ENCODE measurements at places on chromosomes 3 and 15.

DNA sequence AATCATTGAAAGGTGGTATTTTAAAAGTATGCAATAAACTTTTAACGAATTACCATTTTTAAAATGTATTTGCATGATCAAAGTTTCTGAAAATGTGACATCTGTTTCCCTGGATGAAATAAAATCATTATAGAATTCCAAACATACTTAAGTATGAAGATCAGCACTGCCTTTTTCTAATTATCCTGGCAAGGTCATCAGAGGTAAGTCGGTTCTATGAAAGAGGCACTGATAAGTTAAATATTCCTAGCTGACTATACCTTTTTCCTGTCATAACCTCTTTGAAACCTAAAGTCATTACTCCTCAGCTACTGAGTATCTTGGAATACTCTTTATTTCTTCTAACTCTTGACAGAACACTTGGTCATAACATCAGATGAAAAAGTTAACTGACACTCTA lies 406.1 kb upstream of the ALCAM start:
- DNase-seq, result no peak

- DNase-seq, result peak; percentile 89
Measured at GRCh38 chr15:74789171-74789631, 7.3 kb downstream of the CSK start.

GRCh38 chr3:60240492-60240891 lies 1010.8 kb downstream of the FHIT start:
- DNase-seq, result no peak

- DNase-seq, result peak; percentile 54
Measured at GRCh38 chr15:92079047-92079446, 225.5 kb downstream of the SLCO3A1 start.

- no peak for DNase-seq
Measured at GRCh38 chr3:142963234-142963515, 299 bp downstream of the PAQR9 start.

- DNase-seq, result no peak
Measured at GRCh38 chr15:70475921-70476320, 287.4 kb downstream of the UACA start.

DNA sequence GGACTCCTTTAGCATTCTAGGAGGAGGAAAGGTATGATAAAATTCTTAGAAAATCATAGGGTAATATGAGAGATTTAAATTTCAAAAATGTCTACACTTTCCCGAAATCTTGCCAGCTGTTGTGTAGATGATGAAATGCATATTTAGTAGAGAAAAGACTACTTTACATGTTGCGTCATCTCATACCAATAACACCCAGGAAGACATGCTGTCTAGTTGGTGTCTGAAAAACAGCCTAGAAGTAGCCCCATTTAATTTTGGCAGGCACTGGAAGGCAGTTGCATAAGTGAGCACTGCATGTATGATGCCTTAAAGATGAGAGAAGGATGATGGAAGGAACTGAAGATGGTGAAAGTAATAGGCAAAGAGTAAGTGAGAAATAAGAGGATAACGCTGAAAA lies 310.5 kb upstream of the TPM1 start:
- DNase-seq, result no peak

- no peak for DNase-seq
Measured at GRCh38 chr15:87720235-87720634, 536.3 kb downstream of the NTRK3 start.

DNA sequence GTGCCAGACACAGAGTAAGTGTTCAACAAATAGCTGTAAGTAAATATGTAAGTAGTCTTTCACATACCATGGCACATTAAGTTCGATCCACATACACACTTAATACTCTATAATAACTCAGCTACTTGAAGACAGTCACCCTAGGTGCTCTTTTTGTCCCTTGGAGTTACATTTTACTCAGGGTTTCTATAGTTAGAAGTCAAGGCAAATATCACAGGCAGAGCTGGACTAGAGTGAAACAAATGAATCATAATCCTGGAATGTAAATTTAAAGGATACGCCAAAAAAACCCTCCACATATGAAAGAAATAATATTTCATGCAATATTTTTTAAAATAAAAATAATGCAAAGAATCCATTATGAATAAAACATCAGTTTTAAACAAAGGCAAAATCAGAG lies 461.8 kb downstream of the MAGI1 start:
- DNase-seq, result no peak

GRCh38 chr3:43074901-43075689 lies 30.8 kb downstream of the POMGNT2 start:
- DNase-seq, result no peak

DNA sequence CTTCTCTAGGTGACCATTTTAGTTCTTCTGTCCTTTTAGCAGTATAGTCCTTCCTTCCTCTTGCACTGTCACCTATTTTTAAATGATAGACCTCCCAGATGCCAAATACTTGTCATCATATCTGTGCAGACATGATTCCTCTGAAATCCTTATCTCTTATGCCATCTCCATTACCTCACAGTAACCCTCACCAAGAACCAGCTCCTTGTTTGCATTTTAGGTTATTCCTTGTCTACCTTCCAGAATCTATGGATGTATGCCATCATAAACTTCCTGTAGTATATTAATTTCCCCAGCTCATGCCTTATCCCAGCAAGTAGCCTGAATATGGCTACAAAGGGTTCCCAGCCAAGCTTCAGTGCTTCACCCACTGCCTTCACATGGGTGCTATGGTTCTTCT lies 1347.2 kb downstream of the ROBO1 start:
- no peak for DNase-seq

GRCh38 chr3:163946785-163947184 lies 1131.5 kb downstream of the SI start:
- DNase-seq, result no peak

DNA sequence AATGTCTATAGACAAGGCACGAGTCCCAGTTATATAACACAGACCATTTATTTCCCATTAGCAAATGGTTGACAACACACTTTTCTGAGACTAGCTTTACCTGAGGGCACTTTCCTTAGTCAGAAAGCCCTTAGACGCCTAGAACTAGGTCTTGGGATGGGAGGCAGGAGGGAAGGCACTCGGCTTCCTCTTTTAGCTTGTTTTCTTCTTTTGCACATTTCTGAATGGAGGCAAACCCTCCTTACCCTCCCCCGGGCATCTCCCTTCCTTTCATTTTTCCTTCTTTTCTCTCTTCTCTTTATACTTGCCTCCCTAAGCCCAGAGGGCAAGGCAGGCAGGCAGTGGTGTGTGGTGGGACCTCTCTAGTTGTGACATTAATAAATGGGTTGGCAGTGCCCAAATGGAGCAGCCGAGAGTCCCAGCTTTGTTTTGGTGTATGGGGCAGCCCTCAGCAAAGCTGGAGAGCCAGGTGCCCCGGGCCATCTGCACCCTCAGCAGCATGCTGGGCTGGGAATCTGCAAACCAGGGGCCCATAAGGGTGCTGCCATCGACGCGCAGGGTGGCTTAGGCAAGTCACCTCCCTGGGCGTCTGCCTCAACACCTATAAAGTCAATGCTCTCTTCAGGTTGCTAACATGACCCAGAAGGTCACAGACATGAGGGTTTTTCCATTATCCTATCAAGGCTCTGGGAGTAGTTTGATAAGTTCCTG lies 21.1 kb upstream of the BCL2L10 start:
- no peak for DNase-seq

GRCh38 chr15:101027273-101027901 lies 108.2 kb downstream of the LRRK1 start:
- DNase-seq, result no peak

DNA sequence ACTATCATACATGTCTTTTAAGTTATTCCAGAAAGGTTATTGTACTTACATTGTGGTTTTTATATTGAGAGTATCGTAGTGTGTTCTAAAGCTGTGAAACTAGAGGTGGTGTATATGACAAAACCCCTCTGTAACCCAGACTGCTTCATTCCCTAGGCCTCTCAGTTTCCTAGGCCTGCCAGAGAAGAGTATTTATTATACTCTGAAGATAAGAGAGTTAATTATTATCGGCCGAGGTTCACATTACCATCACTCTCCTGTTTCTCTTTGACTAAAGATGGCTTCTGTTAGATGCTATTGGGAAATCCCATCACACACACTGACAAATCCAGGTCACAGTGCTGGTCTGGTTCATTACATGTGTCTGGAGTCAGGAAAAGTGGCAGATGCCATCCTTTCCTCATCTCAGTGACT lies 20.5 kb downstream of the EXOSC7 start:
- DNase-seq, result no peak

- DNase-seq, result no peak
Measured at GRCh38 chr3:117790235-117790987, 1080.8 kb downstream of the TUSC7 start.

DNA sequence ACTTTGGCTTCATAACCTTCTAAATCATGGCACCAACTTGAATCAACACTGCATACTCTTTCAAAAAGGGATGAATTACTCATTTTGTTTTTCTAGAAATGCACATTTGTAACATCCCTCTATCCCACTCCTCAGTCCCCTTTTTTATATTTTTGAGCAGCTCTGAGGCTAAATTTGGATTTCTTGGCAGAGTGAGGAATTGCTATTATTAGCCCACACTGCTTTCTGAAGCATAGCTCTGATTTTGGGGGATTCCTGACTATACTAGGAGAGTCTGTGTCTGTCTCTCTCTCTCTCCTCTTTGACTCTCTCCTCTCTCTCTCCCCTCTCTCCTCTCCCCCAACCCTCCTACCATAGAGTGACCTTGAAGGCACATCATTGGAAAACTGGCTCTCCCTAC lies 76.6 kb downstream of the RBPMS2 start:
- DNase-seq, result no peak

- no peak for DNase-seq
Measured at GRCh38 chr3:24521420-24522145, 26.9 kb upstream of the THRB start.

GRCh38 chr15:77819048-77819850 lies 186.5 kb upstream of the LINGO1 start:
- no peak for DNase-seq

DNA sequence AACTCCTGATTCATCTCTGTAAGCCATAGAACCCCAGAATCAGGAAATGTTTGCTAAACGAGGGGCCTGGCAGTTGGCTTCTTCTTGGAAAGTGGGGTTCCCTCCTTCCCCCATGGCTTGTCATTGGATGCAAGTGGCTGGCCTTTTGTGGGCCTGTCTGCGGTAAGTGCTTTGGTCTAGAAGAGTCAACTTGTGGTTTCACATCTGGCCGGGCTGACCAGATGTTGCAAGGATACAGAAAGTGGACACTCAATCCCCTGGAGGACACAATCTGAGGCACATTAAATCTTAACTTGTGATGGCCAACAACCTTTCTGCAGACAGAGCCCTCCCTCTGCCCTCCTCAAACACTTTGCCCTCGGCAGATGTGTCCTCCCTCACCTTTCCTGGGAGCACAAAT lies 1.1 kb downstream of the FAH start:
- DNase-seq, result no peak

DNA sequence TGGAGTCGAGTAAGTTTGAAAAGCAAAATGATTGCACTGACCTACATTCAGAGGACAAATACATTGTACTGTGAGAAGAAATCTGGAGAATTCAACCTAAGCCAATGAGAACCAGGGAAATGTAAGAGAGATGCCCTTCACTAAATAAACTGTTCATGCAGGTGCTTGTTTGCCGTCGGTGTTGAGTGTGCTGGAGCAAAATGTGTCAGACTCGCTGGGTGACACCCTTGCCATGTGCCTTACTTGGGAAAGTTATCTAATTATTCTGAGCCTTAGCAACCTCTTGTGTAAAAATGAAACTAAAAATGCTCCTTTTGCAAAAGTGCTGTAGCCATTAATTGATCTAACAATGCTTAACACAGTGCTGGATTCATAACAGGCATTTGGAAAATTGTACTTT lies 140.4 kb downstream of the GABRB3 start:
- DNase-seq, result no peak

Data from NAMALWA (cell line).